ENCODE measurements at places on chromosomes 4 and X.
A peak's percentile ranks its signal among the peaks of the same experiment; 100 is the strongest.

DNA sequence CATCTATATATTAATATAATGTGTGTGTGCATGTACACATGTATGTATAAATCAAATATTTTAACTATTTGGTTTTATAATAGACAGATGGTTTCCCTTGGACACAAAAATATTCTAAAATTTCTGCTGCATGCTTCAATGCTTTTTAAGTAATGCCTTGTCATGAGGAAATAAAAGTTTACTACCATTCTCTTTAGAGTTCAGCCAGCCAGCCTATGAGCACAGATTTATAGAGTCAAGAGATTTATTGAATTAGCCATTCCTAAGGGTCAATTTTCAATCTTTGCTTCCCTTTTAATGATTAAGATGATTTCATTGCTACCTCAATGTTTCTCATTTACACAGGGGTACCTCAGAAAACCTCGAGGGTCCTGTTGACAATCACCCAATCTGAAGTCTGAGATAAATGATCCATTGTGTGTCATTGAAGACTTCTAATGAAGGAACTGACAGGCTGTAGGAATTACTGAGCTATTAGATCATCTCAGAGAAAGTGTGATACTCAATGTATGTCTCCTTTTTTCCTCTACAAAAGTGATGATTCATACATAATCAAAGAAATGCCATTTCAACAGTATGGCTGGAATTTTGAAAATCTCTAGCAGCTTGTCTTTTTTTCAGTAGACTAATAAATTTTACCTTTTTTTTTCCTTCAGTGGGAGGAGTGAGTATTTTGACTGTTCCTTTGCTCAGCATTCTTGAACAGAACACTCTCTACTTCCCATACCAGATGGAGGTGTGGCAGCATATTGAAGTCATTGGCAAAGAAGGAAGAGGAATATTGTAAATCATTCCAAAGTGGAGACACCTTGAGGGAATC is 222.6 kb upstream of the PCDH18 start:
- peak; percentile 96 for DNase-seq

- DNase-seq = no peak
These were observed 133.9 kb upstream of the ZXDA start for GRCh38 chrX:58044130-58044529.

DNA sequence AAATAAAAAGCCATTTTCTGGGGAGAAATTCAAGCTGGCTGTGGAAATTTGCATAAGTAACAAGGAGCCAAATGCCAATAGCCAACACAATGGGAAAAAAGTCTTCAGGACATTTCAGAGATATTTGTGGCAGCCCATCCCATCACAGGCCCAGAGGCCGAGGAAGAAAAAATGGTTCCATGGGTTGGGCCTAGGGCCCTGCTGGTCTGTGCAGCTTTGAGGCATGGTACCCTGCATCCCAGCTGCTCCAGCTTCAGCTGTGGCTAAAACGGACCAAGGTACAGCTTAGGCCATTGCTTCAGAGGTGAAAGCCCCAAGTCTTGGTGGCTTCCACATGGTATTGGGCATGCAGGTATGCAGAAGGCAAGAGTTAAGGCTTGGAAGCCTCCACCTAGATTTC is 14.2 kb upstream of the IL9R start:
- DNase-seq = no peak

GRCh38 chr4:178856139-178856800 is 1414.0 kb upstream of the AGA start:
- DNase-seq = no peak

DNA sequence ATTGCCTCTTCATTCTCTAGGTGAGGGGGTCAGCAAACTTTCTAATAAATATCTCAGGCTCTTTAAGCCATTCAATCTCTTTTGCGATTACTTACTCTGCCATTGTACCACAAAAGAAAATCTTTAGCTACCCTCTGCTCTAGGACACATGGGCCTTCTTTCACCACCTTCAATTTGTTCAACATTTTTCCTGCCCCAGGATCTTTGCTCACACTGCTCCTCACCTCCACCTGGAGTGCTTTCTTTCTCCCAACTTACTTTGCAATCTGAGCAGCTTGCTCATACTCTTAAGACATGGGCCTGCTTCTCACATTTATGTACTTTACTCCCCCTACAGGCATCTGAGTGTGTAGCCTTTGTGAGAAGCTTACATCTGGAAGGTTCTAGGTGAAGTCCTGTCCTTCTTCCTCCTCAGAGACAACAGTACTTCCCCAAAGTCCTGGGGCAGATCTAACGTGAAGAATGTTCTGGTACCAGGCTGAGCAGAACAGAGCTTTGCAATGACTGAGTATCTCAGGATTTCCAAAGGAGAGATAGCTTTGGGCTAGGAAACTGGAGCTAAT is 55.0 kb upstream of the PRDM5 start:
- peak; percentile 50 for DNase-seq

- DNase-seq = no peak
These were observed 591 bp upstream of the ACSL4 start for GRCh38 chrX:109733613-109734083.

GRCh38 chr4:136558940-136559494 is 973.3 kb downstream of the PCDH18 start:
- DNase-seq = no peak

GRCh38 chrX:120566817-120567216 is 6.1 kb upstream of the CUL4B start:
- DNase-seq = no peak

Measured in fibroblast of skin of right quadriceps (primary cell).